HT1080 (cell line): ENCODE measurements at places on chromosomes 4 and X.
A peak's percentile ranks its signal among the peaks of the same experiment; 100 is the strongest.

GRCh38 chrX:6012357-6012756 lies 216.3 kb downstream of the NLGN4X start:
- no peak for DNase-seq

- DNase-seq = no peak
These were observed 231.7 kb upstream of the PGRMC2 start for GRCh38 chr4:128519163-128519830.

DNA sequence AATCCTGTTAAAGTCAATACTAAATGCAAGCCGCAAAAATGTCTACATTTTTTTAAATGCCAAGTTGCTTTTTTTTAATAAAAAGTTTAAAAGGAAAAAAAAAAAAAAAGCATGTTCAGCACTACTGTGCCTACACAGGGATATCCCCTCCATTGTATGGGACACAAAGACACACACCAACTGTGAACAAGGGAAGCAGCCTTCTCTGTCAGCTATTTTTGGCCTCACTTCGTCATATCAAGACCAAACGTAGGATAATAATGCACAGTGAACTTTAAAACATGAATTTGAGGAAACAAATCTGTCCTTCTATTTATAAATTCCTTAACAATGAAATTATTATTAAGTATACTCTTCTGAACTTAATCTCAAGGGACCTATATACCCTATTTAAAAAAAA lies 4.4 kb downstream of the FBXW7 start:
- DNase-seq = no peak

DNA sequence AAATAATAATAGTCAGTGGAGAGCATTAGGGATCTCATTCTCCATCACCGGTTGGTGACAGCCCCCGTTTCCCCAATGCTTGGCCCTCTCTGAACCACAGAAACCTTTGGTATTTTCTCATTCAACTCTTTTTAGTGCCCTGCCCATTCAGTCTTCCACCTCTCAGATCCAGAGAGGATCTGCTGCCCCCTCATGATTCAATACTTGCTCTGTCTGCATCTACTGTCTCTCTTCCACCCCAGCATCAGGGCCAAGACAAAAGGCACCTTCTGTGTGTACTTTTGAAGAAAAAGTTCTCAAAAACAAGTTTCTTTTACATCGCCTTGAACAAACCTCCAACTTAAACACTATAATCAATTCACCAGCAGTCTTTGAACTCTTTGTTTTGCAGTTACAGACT lies 19.3 kb downstream of the CLTRN start:
- no peak for DNase-seq

DNA sequence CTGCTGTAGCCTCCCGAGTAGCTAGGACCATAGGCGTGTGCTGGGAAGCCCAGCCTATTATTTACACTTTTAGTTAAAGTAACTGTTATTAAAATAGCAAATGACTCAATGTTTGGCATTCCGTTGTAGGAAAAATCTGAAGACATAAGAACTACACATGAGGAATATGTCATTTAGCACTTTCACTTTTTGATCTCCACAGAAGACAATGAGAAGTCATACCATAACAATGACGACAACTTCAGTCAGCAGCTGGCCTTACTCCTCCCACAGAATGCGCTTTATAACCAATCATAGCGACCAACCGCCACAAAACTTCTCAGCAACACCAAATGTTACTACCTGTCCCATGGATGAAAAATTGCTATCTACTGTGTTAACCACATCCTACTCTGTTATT lies 6.7 kb downstream of the GPR34 start:
- peak; percentile 0 for DNase-seq

DNA sequence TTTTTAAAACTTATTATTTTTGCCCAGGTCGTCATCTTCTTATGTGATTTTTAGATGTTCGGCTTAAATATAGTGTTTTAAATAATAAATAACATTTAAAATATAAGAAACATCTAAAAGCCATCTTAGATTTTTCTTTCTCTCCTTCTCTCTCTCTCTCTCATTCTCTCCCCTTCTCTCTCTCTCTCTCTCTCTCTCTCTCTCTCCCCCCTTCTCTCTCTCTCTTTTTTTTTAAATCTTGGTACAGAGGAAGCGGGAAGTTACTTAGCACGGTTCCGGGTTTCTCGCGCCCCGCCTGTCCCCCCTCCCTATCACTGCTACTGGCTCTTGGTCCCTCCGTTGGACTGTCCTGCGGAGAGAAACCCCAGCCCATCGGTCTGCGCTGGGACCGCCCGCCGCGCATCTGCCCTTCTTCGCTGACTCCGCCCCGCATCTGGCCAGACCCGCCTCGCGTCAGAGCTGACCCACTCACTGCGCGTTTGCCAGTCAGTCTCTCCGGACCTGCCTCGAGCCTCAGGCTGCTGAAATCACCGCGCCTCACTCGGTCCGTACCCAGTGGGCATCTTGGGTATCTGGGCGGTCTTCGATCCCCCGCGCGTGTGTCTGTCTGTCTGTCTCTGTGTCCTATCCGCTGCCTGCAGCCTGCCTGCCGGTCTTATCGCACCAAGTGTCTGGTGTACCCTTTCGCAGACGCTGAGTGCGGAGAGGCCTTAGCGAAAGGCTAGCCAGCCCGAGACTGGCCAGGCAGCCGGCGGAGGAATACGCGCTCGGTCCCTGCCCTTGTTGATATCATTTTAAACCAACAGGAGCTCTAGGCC lies at the start of gene PABPC5:
PABPC5 (plus strand) TSS at position 489 of the 818 bp plus-strand sequence. CDS start 739 bp downstream, outside the sequence.
- peak; percentile 5 for DNase-seq

- DNase-seq = no peak
These were observed 144.6 kb downstream of the SOX3 start for GRCh38 chrX:140360284-140360683.

- peak; percentile 27 for DNase-seq
These were observed at the start of gene IRAK1 for GRCh38 chrX:154019633-154020528. Gene IRAK1, minus strand, starts transcription at chrX:154019902. Its CDS starts 90 bp downstream, at chrX:154019812.

- DNase-seq = no peak
These were observed 433.6 kb downstream of the MAGEB5 start for GRCh38 chrX:26649534-26649933.

DNA sequence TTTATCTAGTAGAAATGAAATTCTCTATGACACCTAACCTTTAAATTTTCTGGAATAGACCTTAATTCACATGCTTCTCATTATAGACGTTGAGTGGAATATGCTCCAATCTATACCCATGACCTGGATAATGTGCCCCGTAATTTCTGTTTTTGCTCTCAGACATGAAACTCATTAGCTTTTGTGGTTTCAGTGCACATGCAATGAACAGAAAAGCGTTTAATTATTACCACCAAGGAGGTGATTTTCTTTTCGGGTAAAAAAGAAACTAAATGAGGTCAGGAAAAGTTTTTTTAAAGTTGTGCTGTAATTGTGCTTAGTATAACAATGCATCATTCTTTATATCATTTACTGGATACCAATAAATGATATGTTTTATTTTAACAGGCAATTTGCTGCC lies 1703.9 kb upstream of the TENM3 start:
- no peak for DNase-seq

DNA sequence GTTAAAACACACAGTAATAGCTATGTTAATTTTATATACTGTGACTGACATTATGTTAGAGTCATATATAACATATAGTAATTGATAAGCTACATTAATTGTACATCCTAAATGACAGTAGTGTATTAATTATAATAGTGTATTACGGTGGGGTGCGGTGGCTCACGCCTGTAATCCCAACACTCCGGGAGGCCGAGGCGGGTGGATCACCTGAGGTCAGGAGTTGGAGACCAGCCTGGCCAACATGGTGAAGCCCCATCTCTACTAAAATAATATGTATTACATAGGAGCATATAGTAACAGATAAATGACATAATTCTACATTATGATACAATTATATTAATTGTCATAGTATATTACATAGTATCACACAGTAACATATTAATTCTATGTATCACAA lies 12.2 kb downstream of the ASMTL start:
- no peak for DNase-seq

DNA sequence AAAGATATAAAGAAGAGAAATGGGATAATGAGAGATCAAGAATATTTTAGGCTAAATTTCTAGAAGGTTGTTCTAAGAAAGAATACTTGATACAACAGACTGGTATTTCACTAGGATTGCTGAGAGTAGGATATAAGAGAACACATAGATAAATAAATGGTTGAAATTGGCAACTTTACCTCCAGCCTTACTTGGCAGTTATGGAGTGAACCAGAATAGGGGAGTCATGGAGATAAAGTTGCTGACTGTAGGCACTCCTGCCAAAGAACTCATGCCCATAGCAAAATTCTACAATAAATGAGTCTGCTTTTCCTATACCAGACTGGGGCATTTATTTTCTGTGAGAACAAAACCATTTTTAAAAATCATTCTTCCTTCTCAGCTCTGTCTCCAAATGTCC lies 26.4 kb upstream of the MMRN1 start:
- DNase-seq = no peak

DNA sequence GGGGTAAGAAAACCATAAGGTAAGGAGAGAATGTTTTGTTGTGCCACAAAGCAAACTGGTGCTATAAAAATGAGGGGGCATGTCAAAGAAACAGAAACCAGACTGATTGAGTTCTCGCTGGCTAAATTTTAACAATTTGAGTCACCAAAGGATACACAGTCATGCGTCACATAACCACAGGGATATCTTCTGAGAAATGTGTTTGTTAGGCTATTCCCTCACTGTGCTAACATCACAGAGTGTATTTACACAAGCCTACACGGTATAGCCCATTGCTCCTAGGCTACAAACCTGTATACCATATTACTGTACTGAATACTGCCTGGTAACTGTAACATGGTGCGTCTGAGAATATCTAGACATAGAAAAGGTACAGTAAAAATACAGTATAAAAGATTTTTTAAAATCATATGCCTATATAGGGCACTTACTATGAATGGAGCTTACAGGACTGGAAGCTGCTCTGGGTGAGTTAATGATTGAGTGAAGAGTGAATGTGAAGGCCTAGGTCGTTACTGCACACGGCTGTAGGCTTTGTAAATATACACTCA lies 50.1 kb downstream of the FBXW7 start:
- DNase-seq = peak; percentile 87

- DNase-seq = no peak
These were observed 1.9 kb downstream of the GASK1B start for GRCh38 chr4:158170691-158171561.

GRCh38 chr4:60721685-60722084 lies 478.4 kb upstream of the ADGRL3 start:
- DNase-seq = no peak

GRCh38 chr4:181688872-181689271 lies 554.3 kb upstream of the TENM3 start:
- DNase-seq = no peak

- no peak for DNase-seq
These were observed 209.9 kb downstream of the SLC7A11 start for GRCh38 chr4:138032222-138032621.

DNA sequence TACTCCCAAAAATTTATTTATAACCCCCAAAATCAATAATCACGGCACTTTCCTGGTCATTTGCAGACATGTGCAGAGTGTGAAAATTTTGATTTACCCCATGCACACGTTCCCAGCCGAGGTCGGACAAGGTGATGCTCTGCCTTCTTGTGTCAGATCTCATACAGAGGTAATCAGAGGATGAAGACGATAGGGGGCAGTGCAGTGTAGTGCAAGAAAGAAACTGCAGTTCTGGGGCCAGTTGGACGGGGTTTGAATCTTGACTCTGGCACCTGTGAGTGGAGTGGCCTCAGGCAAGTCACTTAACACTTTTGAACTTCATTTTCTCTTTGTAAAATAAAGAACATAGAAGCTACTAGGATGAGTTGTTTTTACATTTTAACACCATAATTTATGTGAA lies 88.4 kb downstream of the FRMPD3 start:
- DNase-seq = peak; percentile 13

GRCh38 chr4:139736274-139736660 lies 70.6 kb downstream of the MGST2 start:
- no peak for DNase-seq

GRCh38 chrX:30373479-30373878 lies 64.3 kb upstream of the NR0B1 start:
- peak; percentile 34 for DNase-seq

DNA sequence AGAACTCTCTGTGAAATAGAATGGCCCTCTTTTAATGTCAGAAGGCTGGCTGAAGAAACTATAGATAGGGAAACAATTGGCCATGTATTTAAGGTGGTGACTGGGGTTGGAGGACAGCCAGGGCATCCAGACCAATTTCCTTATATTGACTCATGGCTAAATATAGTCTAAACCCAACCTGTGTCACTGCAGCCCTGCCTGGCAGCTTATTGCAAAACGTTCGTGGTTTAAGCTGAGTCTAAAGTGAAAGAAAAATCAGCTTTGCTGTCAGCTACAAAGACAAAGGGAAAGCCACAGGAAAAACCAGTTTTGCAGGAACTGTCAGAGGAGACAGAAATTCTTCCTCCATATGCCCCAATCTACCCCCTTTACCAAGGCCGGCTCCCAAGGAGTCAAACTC lies 902.8 kb upstream of the NDST4 start:
- DNase-seq = peak; percentile 92

- DNase-seq = no peak
These were observed 227.8 kb downstream of the STIM2 start for GRCh38 chr4:27088491-27088890.
